ENCODE measurements at places on chromosomes 16 and 17. TPM values are rescaled to one million over a fixed set of nuclear protein-coding genes. Genes with fewer than 3 reads are reported as not detected.

- DNase-seq, result no peak
These were observed 5.5 kb downstream of the CACNB1 start for GRCh38 chr17:39191750-39192510.

- no peak for DNase-seq
These were observed 238.3 kb downstream of the CPPED1 start for GRCh38 chr16:12565423-12565822.

- DNase-seq, result no peak
These were observed 9.5 kb upstream of the ADAM11 start for GRCh38 chr17:44749076-44749979.

DNA sequence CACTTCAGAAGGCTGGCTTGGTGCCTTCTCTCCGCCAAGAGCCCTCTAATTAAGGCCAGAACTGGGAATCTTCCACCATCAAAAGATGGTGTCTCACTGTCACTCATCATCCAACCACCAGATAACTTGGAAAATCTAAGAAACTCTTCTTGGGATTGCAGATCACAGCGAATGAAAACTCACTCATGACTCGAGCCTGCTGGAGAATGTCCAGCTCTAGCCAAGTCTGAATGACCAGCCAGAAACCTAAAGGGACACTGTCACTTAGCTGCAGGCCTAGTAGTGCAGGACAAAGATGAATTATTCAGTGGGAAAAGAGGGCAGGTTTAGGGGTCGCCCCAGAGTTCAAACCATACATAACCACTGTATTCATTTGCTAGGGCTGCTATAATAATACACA lies 107.8 kb downstream of the XYLT1 start:
- DNase-seq, result no peak

GRCh38 chr17:77579682-77580081 lies 378.8 kb upstream of the TNRC6C start:
- DNase-seq, result no peak

GRCh38 chr16:69555437-69555836 lies 10.3 kb upstream of the NFAT5 start:
- no peak for DNase-seq

DNA sequence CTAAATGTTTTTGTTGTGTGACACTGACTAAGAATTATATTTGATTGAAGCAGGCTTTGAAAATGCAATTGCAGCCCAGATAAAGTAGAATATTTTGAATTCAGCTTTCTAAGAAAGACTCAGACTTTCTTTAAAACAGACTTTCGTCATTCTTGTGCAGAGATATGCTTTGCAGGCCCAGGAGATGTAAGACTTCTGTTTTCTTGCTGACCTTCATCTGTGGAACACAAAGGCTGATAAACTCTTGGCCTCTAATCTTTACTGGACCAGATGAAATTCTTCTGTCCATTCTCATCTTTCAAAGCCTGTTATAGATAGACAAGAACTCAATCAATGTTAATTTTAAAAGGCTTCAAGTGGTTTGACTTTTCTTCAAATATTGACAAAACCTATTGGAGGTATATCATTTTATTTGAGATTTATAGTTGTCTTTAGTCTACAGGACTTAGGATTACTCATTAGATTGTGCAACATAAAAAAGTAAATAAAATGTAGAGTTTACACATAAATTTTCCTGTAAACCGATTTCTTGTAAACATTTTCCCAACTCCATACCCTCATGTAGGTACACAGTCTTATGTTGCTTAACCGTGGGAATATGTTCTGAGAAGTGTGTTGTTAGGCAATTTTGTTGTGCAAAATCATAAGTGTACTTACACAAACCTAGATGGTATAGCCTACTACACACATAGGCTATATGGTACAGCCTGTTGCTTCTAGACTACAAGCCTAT lies 94.2 kb downstream of the MAP2K4 start:
- DNase-seq, result no peak

DNA sequence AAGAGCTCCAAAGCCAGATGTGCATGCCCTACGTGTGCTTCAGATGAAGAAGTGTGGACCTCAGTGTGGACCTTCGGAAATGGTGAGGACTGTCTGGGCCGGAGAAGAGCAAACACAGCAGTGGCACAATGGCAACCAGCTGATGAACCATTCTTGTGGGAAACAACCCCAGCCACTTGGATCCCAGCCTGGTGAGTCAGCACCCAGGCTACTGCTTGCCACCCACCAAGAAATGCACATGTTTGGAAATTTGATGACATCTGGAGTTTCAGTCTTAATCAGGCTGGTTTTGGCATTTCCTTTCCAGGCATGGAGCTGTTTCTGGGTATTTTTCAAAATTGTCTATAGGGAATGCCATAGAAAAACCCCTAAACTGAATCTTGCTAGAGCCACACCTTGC lies 42.7 kb downstream of the DYNLRB2 start:
- DNase-seq, result no peak

- DNase-seq, result no peak
These were observed 1612.1 kb upstream of the GOT2 start for GRCh38 chr16:60346256-60346655.

DNA sequence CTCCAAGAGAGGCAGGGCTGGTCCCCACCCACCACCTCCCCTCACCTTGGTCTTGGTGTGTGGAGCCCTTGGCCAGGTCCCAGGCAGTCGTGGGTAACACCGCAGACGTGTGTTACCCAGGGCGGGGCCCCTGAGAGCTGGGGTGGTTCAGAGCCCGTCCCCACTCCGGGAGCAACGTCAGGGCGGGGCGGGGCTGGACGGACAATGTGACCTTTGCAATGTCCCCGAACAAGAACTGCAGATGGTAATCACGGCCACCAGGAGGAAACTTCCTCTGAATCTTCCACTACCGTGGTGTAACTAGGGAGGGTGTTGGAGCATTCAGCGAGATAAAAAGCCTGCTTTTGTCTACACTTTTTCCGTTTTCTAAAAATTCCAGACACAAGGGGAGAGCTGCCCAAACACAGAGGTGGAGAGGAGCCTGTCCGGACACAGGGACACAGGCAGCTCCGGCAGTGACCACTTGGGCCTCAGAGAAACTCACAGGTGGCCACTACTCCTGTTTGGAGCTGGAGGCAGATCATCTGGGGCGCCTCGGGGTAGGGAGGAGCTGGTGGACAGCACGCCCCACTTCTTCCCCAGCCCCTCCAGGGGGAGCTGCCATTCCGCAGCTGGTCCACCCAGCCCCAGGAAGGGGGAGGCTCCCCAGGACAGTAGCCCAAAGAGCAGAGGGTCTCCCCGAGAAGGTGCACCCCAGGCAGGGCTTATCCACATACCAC lies 14.2 kb upstream of the SLC38A10 start:
- peak; percentile 61 for DNase-seq

- no peak for DNase-seq
These were observed 27.6 kb downstream of the HSD17B2 start for GRCh38 chr16:82062645-82063058.

DNA sequence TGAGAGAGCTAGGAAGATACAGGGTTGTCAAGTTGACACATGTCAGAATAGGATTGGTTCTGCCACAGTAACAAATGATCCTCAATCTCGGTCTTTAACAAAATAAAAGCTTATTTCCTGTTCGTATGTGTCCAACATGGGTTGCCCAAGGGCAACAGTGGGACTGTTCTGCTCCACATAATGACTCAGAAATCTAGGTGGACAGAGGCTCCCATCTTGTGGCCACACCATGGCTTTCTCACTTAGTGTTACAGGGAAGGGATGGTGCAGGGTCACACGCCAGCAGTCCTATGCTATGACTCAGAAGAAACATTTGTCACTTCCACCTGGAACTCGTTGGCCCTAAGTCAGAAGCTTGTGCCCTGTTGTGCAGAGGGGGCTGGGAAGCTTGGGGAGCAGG lies 364.9 kb downstream of the SNX29 start:
- DNase-seq, result no peak

GRCh38 chr16:77869997-77870813 lies 81.8 kb downstream of the VAT1L start:
- DNase-seq, result no peak

GRCh38 chr16:57514791-57515600 lies 21.4 kb downstream of the CCDC102A start:
- no peak for DNase-seq

DNA sequence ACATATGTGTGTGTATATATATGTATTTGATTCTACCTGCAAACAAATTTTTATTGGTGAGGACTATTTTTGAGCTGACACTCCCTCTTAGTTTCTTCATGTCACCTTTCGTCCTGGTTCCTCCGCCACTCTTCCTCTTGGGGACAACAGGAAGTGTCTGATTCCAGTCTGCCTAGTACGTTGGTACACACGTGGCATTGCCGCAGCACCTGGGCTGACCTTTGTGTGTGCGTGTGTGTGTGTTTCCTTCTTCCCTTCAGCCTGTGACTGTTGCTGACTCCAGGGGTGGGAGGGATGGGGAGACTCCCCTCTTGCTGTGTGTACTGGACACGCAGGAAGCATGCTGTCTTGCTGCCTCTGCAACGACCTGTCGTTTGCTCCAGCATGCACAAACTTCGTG lies 29.4 kb upstream of the CACNG5 start:
- DNase-seq, result no peak

DNA sequence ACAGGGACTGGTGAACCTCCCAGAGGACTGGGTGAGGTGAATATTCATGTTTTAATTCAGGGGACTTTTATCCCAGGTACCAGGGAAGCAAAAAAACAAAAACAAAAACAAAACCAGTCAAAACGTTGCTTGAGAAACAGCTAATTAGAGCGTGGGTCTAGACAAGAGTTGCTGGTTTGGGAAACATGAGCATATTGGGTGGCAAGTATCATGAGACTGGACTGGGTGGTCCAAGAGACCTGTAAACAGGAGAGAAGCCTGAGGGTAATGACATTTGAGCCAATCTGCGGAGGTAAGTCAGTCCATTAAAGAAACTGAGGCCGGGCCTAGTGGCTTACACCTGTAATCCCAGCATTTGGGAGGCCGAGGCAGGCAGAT lies 11.5 kb upstream of the BPTF start:
- DNase-seq, result no peak

- DNase-seq, result no peak
These were observed 143.9 kb downstream of the CCDC182 start for GRCh38 chr17:57601143-57601735.

Gene SKAP1
- polyA plus RNA-seq, result 32.3 TPM

Gene PRSS36
- polyA plus RNA-seq, result 10.5 TPM

Gene LGALS9
- polyA plus RNA-seq, result 21.5 TPM

Gene CSH1
- polyA plus RNA-seq, result 1.3 TPM

Gene CDH5
- polyA plus RNA-seq, result 41.7 TPM

Gene FOXF1
- polyA plus RNA-seq, result 1.5 TPM

Gene MEOX1
- polyA plus RNA-seq, result 0.35 TPM

Gene KRT34
- polyA plus RNA-seq, result not detected
